Peyer's patch (tissue), 4 donors: ENCODE measurements at places on chromosomes 6 and 20. TPM values are rescaled to one million over a fixed set of nuclear protein-coding genes. Genes with fewer than 3 reads are reported as not detected.

Gene VSX1
- total RNA-seq: not detected

Gene SUMO4
- 8.2 TPM for total RNA-seq

- DNase-seq: no peak
Observed at GRCh38 chr6:161056451-161056850, 64.9 kb downstream of the MAP3K4 start.

DNA sequence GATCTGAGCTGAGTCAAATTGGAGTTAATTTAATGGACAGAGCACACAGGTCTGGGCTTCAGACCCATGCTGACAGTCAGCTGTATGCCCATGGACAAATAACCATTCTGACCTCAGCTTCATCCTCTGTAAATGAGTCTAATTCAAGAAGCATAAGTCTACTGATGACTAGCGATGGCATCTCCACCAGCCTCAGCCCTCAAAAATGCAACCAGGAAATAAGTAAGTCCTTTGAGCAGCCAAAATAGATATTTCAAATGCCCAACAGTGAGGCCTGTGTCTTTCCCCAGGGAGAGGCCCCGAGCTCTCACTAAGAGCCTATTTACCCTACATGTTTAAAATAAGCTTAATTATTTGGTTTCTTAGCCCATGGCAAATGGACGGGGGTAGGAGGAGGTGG, 114.2 kb upstream of the MTHFD1L start:
- DNase-seq: no peak

DNA sequence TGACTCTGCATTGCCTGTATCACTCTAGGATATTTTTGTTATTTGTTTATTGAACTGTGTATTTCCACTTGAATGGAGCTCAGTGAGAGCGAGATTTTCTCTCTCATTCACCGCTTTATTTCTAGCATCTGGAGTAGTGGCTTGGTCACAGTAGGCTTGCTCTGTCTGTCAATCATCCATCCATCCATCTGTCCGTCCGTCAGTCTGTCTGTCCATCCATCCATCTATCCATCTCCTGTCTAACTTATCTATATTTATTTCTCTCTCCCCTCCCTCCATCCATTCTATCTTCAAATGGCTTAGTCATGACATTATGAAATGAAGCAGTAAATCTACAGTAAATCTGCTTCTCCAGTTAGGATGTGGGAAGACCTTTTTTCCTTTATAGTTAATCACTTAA, 94.6 kb downstream of the TIAM2 start:
- DNase-seq: no peak
